ENCODE measurements at places on chromosomes 2 and 18.

DNA sequence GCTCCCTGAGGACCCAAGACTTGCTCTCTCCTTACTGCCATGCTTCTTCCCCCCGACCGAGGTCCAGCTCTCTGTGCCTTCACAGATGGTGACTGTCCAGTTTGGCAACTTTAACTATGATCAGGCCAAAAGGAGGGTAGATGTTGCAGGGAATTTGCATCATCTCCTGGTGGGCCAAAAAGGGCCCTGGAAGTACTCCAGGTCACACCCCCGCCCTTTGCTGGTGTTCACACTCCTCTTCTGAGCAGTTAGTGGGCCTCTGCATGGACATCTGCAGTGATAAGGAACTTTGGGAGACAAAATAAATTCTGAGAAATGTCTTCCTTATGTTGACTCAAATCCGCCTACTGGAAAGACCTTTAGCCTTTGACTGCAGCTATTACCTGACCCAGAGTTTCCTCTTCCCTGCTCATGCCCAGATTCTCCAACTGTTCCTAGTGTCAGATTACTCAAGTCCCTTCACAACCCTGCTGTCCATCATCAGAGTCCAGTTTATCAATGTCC lies 234.4 kb downstream of the LOXHD1 start:
- DNase-seq: no peak

DNA sequence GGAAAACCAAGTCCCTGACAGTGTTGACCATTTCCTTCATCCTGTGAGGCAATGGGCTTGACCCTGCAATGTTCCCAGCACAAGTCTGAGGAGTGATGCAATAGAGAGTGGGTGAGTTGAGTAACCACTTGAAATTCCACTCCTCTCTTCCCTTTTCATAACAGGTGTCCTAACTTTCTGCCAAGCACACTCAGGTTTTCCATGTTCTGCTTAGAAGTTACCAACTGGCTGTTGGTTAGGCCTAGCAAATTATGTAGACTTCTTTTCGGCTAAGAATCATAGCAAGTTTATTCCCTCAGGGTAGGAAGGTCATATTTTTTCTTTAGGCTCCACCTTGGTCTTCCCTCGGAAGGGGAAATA lies 11.5 kb downstream of the GNLY start:
- no peak for DNase-seq

DNA sequence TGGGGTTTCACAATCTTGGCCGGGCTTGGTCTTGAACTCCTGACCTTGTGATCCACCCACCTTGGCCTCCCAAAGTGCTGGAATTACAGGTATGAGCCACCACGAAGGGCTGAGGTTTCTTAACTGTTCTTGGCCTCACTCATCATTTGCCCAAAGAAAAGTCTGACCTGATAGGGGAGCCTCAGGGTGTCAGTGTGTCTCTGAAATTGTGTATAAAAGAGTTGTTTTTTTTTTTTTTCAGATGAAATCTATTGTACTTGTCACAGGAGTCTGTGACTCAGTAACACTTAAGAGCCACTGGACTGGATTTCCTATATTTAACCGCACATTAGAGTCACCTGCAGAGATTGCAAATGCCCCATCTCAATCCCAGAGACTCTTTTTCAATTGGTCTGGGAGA lies 16.9 kb downstream of the PMAIP1 start:
- no peak for DNase-seq

DNA sequence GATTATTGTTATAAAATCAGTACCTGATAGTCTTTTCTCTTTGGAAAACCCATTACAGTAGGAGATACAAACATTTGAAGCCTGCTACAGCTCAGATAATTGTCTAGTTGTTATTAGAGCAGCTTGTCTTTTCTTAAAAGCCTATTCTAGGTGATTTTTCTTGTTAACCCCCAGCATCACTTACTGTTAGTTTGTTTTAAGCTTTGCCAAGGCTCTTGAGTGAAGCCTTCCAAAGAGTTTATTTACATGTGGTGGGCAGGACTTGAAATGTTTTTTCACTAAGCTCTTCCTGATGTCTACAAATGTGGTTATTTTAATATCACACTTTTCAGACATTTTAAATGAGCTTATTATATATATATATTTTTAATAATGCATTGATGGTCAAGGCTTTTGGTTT lies 791.3 kb downstream of the PLCL1 start:
- no peak for DNase-seq

GRCh38 chr2:55401124-55401523 lies 18.5 kb downstream of the CCDC88A start:
- DNase-seq: no peak

DNA sequence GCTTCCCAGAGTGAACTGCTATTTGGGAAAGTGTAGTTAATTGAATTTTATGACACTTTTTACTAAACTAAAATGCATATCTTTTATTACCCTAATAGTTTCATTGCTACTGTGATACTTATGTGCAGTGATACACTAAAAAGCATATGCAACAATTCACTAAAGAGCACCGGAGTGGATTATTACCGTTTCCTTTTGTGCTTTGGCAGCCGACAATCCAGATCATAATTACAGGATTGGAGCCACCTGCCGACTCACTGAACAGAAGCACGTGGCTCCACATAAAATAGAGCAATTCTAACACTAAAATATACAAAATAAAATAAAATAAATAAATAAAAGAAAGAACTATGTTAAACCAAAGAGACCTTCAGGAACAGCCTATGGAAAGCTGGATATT lies 583.4 kb downstream of the NRXN1 start:
- DNase-seq: no peak

DNA sequence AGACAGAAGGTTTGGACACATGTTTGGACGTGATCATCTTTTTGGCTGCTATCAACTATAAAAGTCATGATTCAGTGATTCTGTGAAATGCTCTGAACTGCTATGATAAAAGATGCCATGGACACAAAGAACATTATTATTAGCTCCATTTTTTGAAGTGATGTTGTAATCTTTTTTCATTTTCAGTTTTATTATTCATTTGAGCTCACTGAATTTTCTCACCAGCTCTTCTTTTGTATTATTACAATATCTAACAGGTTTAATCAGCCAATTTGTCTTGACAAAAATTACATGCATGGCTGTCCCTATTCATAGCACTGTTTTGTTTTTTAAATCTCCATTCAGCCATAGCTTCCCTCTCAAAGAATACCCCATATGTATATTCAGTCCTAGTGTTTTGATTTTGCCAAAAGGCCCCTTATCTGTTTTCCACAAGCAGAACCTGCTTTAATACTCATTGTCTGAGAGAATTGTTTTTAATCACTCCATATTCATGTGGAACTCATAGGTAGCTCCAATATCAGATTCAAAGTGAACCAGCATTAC lies 314.0 kb upstream of the FAM98A start:
- DNase-seq: no peak

All from T1000 (cell line).